Activated CD8-positive, alpha-beta memory T cell treated with anti-CD3 and anti-CD28 coated beads for 24 hours (primary cell): ENCODE measurements at places on chromosomes 1 and 21.

GRCh38 chr1:228234921-228235320 is 27.1 kb downstream of the OBSCN start:
- DNase-seq: no peak

DNA sequence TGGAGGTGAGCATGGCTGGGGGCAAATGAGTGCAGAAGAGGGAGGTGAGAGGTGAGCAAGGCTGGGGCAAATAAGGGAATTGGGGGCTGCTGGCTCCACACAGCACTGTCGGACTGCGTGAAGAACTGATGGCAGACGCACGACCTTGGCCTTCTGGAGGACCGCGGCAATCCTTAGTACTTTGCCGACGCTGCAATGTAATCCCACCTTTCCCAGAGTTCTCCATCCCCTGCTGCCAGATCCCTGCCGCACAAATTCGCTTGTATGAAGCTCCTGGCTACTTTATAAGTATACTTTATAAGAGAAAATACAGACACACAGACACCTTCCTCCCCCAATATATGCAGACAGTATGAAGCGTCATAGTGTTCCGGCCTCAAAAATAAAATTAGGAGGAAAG is 472.4 kb downstream of the SMYD3 start:
- DNase-seq: no peak

- DNase-seq: no peak
Observed at GRCh38 chr1:43225168-43225567, 44.6 kb upstream of the TMEM125 start.

DNA sequence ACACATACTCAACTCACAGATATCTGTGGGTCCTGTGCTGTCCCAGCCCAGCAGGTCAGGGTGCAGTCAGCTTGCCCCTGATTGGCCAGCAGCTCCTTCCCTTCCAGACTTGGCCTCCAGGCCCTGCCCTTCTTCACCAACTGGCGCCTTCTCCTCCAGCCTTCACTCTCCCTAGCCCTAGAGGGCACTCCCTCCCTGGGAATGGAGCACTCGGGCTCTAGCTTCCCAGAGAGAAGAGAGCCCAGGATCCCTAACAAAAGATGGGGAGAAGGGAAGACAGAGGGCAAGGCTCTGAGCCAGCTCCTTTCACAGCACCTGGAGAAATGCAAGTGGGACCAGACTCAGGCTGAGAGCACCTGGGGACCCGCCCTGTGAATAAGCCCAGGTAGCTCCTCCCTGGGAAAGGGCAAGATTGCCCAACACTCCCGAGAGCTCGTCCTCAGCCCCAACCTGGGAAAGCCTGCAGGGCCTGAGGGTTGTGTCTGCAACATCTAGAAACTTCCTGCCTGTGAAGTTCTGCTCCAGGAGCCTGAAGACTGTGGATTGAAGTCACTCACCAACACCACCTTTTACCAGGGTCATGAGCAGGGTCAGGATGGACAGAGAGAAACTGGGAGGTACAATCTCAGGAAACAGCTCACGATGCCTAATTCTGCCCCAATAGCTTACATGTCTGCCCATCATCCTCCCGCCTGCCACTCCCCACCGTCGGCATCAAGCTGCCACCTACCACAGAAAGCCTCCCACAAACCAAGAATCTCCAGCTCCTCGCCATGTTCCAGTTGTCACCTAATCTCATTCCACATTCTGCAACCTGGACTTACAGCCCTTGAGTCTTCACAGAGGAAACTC is at the start of gene PGLYRP4:
PGLYRP4 (minus strand) TSS at position 331 of the 852 bp plus-strand sequence. CDS start 909 bp downstream, outside the sequence.
- DNase-seq: peak; percentile 40

DNA sequence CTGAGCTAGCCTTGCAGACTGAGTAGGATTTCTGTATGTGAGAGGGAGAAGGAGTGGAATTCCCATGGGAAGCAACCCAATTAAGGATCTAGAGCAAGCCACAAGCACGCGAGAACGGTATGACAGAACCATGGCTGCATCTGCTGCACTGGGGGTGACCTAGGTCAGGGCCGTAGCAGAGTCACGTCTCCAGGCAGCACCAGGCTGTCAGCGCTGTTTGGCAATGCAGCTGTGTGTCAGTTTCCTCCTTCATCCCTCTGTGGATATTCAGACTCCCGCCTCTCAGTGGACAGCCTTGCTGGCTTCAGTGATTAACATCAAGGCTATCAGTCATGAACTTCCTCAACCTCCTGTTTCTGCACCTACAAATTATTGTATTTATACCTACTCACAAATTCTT is 118.1 kb upstream of the PPP2R5A start:
- no peak for DNase-seq

- DNase-seq: no peak
Observed at GRCh38 chr1:156926175-156926574, 5.7 kb downstream of the LRRC71 start.

DNA sequence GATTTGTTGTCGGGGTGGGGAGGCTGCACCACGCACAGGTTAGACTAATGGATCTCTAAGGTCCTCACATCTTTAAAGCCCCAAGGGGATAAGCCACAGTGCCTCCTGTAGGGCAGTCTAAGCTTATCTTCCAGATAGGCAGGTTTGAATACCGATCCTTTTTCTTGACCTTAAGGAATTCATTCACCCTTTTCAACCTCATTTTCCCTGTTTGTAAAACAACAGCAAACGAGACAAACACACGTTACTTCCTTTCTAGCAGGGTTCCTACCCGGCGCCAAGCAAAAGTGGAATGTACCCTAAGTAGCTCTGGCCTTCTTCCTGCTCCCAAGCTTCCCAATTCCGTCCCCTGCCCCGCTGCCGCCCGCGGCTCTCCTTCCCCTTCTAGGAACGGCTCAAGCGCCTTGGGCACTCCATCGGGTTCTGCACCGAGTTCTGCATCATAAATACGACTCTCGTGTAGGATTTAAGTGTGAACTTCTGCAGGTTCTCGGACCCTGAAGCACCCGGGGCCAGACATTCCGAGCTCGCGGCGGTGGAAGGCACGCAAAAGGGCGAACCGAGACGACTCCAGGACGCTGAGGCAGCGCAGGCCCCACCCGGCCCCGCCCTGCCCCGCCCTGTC is 548 bp upstream of the CDC20 start:
- DNase-seq: no peak

DNA sequence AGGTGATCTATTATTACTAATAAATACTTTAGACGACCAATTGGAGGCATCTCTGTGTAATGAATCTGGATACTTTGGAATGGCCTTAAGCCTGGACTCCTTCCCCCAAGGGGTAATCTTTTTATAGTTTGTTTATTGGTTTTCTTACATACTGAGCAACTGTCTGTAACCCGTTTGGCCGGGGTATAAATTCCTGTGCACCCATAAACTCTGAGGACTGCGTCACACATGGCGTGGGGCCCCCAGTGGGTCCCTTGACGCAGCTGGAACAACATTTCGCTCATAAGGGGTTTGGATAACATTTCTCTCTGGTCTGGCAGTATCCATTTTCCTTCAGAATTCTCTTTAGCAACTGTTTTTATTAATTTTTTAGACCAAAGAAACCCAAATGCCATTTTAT is 26.5 kb downstream of the SCCPDH start:
- no peak for DNase-seq

- DNase-seq: no peak
Observed at GRCh38 chr21:17270229-17270628, 242.6 kb upstream of the CXADR start.

DNA sequence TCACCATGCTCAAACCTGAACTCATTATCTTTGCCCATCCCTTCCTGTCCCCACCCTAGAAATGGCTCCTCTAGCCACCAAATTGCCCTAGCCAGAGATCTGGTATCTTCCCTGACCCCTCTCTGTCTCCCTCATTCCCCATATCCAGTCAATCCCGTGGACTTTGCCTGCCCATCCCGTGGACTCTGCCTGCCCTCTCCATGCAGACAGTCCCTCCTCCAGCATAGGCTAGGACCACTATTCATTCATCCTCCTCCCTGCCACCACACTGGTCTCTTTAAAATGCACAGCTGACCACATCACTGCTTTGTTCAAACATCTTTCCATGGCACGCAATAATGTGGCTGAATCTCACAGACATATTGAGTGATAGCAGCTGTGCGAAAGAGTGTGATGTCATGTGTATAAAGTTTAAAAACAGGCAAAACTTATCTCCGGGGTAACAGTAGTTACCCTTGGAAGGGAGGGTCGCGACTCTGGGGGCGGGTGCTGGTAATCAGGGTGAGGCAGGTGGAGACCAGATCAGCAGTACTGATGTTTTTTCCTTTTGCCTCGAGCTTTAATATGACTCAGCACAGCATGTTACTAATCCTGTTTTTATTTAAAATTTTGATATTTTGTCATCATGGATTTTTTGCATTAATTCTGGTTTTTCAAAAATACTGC is 4.8 kb upstream of the SLC2A1 start:
- DNase-seq: no peak
